ENCODE measurements at places on chromosomes 2 and 18.

GRCh38 chr2:110865188-110865587, 132.8 kb downstream of the ACOXL start:
- peak; percentile 32 for DNase-seq

GRCh38 chr2:170721678-170722077, 6.5 kb downstream of the SP5 start:
- no peak for DNase-seq

- no peak for DNase-seq
These were observed 27.5 kb downstream of the TMEM18 start for GRCh38 chr2:649426-650342.

GRCh38 chr18:76388261-76388660, 106.8 kb downstream of the ZNF516 start:
- DNase-seq: no peak

- DNase-seq: no peak
These were observed 198.2 kb downstream of the NCKAP5 start for GRCh38 chr2:133369901-133370658.

DNA sequence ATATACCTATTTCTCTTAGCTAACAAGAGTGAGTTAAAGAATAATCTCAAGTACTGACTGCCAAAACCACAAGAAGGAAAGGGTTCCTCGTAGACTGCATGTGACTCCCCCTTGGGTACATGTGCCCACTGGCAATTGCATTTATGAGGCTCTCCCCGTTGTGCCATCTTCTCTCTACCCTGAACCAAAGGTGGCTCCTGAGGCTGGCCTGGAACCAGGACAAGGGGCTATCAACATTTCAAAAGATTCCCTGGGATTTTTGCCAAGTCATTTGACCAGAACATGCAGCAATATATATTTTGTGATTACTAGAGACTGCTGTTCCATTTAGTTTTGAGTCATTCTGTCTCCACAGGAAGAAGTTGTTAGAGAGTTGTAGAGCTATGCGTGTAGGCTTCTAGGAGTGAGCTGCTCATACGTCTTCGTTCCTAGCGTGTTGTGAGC, 45.8 kb downstream of the LAMA3 start:
- DNase-seq: no peak

GRCh38 chr2:201194097-201194496, 11.2 kb downstream of the CASP10 start:
- DNase-seq: no peak

- DNase-seq: no peak
These were observed 42.4 kb upstream of the BIN1 start for GRCh38 chr2:127149384-127149783.

DNA sequence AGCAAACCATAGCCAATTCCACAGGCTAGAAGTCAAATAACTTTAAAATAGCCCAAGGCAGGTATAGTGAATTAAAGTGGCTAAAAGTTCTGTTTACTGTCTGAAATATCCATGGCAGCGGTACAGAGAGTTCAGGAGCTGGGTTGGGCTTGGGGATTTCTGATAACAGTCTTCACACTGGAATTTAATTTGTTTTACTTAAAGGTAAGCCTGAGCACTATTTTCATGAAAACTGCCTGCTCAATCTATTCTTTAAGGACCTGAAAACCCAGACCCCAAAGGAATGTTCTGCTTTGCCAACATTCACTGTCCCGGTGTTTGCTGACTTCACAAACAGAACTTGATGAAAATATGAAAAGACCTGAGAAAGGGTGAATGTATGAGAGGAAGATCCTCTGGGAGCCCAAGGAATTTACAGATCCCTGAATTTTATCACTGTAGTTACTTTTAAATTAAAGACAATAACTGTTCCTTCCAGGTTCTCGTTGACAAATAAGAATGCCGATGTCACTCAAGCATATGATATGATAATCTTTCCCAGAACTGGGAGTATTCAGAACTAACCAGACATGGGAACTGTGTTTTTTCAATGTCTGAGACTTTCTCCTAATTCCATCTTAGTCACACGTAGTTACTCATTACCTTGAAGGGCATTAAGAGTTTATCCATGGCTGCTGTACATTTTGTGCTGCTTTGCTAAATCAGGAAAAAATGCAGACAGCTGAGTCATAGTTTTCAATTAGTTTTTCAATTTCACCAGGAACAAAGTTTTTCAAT, 28.3 kb upstream of the ITGB6 start:
- DNase-seq: no peak

DNA sequence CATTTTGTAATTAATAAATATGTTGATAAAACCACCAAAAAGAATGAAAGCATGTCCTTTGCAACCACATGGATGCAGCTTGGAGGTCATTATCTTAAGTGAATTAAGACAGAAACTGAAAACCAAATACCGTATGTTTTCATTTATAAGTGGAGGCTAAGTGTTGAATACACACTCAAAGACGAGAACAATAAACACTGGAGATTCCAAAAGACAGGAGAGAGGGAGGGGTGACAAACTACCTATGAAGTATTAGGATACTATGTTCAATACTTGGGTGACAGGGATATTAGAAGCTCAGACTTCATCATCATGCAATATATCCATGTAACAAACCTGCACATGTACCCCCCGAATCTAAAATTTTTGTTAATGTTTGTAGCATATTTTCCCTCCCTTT, 7.0 kb downstream of the ERLEC1 start:
- no peak for DNase-seq

DNA sequence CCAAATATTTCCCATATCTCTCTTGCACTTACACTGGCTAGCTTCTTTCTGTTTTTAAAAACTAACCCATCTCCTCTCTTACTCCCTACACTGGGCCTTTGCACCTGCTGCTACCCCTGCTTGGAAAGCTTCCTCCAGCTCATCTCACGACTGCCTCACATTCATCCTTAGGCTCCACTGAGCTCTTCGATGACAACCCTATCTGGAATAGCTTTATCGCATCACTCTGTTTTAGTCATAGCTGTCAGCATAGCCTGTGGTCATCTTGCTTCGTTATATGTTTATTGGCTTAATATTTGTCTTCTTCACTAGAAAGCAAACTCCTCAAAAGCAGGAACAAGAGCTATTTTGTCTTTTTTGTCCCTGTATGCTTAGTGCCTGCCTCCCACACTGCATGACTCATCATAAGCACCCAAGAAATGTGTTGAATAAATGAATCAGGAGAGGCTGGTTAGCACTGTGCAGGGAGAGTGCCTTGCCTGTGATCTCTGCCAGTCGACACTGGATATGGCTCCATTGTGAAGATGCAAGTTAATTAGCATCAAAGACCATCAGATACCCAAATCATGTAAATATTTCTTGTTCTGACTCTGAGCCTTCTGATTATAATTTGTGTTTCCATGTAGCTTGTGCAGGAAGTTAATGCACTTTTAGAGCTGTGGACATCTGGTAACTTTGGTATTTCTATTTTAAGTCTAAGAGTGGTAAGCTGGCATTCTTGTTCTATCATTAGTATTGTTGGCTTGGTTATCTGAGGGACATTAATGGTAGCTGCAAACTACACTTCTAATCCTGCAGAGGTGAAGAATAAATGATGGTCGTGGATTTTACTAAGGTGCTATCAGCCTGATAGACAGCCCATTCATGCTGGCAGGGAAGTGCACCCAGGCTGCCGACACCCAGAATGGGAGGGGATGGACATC, 10.3 kb upstream of the DYTN start:
- no peak for DNase-seq

- DNase-seq: no peak
These were observed 51.5 kb downstream of the DNAJC10 start for GRCh38 chr2:182767578-182767977.

- no peak for DNase-seq
These were observed 1.1 kb downstream of the FEV start for GRCh38 chr2:218983934-218984238.

DNA sequence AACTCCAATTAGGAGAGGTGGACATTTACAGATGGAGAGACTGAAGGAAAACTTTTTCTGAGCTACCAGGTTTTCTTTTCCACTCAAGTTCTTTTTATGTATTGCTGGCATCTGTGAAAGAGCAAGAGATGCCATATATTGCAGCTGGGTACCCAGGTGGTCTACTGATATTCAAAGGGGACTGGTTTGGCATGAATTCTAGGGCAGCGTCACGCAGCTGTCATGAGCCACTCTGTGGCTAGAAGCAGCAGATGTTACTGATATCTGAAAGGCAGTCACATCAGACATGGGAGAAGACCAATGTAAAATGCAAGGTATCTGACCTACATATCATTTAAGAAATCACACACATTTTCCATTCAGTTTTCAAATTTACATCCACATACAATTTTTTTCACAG, 408.8 kb downstream of the GALNT13 start:
- no peak for DNase-seq

DNA sequence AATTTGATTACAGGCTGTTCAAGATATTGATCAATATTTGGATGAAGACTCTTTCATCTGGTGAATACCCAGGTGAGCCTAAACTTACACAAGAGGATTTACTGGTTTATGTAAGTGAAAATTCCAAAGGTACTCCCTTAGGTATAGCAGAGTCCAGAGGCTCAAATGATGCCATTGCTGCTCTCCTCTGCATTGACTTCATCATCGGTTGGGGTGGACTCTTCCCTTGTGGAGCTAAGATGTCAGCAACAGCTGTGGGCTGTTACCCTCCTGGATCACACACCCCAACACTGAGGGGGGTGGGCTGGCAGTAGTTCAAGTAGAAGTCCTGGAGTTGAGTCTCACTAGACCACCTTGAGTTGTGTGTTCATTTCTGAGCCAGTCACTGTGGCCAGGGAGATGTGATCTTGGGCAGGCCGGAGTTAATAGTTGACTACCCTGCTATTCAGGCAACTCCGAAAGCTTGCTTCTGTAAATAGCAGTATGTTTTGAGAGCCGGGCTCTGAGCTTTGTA, 236.9 kb downstream of the PTPRM start:
- DNase-seq: no peak

- DNase-seq: no peak
These were observed 98.8 kb downstream of the TNS1 start for GRCh38 chr2:217903859-217904613.

GRCh38 chr18:8301427-8302172, 307.6 kb upstream of the RAB12 start:
- no peak for DNase-seq

GRCh38 chr18:26555804-26556553, 7.6 kb upstream of the KCTD1 start:
- DNase-seq: no peak

- no peak for DNase-seq
These were observed 104.9 kb downstream of the RBMS1 start for GRCh38 chr2:160388464-160389263.

DNA sequence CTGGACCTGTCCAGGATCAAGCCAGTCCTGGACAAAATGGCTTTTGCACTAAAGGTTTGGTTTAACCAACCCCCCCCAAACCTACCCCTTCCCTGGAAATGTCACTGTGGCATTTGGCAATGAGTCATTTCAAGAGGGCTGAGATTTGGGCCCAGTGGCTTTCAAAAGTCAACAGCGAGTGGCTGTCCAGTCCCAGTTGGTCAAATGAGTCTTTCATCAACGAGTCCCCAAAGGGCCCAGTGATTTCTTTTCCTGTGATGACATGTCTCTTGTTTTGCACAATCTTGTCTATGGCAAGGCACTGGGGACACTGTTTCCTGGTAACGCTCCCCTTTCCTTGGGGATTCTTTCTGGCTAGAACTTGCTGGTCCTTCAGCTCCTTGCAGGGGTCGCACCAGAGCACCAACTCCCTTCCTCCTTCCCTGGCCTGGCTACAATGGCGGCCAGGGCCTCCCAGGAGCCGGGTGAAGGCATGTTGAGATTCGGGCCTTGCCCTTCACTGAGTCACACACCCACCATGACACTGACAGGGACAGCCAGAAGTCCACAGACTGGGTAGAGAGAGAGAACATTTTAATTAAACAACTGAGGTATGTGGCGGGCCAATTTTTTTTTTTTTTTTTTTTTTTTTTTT, 87.2 kb downstream of the SMAD7 start:
- DNase-seq: no peak

DNA sequence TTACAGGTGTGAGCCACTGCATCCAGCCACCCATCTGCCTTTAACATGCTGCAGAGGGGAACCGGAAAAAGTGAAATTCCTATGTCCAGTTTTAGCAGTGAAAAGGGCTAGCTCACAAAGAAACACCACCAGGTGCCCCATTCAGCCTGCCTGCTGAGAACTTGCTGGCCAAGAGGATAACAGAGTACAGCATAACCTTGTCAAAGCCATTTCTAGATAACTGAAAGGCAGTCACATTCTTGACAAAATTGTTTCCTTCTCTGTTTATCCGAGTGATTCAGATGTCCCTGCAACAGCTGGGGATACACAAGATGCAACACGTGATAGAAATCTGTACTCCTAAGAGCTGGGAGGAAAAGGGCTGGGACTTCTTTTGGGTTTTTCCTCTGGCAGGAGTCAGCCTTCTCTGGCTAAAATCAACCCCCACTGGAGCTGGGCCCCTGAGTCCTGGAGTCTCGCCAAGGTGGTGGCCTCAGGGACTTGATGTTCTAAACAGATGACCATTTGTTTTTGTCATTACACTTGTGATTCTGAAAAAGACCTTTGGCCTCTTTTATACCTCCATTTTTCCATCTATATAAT, 505.4 kb downstream of the BCL11A start:
- DNase-seq: no peak

GRCh38 chr2:214138779-214139178, 272.1 kb upstream of the VWC2L start:
- no peak for DNase-seq

DNA sequence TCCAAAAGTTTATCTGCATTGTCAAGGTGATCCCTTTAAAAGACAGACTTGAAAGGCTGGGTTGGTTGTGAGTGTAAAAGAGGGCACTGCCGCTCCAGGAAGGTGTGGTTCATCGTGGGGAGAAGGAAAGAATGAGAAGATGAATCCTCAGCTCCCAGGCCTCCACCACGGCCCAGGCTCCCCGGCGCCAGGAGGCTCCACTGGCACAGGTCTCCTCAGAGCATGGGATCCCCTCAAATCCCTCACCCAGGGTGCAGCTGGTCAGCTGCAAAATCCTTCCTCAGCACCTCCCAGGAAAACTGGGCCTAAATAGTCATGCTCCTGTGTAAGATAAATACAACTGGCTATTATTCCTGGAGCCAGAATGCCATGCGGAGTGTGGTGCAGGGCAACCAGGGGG, 221.1 kb downstream of the ZNF516 start:
- DNase-seq: no peak

DNA sequence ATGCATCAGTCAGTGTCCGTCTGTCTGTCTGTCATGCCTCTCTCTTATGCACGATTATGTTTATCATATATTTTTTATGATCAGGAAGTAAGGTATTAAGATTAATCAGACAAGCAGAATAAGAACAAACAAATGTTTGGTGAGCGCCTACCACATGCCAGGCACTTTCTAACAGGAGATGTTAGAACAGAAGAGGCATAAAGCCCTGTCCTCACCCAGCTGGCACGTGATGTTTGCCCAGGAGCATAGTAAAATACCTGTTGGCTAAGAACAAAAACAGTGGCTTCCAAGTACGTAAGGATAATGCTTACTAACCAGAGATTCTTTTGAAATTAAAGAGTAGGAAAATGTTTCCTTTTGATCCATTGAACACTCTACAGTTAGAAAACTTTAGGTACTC, 380.2 kb upstream of the RAB12 start:
- no peak for DNase-seq
